ENCODE measurements at places on chromosomes 16 and 17.

- DNase-seq, result no peak
Measured at GRCh38 chr16:85522308-85522841, 90.7 kb upstream of the GSE1 start.

GRCh38 chr17:45314741-45315647, 1.8 kb downstream of the MAP3K14 start:
- no peak for DNase-seq

DNA sequence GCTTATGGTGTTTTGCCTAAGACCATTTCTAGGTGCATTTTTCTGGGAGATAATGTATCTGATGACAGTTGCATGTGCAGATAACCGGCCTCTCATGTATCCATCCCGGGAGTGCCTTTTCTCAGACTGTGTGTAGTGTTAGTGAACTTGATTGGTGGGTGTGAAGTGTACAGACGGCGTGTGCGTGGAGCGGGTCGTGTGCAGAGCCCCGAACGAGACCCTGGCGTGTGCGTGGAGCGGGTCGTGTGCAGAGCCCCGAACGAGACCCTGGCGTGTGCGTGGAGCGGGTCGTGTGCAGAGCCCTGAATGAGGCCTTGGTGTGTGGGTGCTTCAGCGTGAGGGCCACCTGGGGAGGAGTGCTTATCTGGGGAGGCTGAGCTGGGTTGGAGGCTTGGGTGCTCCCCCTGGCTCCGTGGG, 28.9 kb upstream of the ZNF750 start:
- no peak for DNase-seq

DNA sequence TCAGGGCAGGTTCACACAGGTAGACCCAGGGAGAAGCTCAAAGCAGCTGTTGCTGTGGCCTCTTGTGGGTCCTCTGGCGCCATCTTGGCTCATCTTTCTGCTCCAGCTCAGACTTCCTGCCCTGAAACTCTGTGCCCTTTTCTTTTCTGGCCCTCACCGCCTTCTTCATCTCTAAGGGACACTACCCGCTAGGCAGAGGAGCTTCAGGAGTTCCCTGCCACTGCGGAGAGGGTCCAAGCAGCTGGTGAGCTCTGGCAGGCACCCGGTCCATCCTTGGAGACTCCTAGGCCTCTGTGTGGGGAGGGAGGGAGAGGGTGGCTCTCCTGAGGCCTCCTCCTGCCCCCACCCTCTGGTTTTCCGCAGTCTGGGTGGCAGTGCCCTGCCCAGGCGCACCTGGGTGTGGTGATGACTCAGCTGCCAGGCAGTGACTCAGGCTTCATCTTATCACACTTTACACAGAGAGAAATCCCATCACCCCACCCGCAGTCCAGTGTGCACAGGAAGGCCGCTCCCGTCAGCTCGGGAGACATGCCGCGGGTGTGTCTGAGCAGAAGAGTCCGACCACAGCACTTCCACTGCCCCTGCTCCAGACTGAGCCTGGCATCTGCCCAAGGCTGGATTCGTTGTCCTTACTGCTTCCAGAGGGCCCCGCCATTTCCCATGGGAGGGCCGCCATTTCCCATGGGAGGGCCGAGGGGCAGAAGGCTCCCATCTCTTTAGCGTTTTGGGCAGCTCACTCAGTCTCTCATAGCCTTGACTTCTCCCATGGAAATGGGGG, 7.3 kb downstream of the NT5C start:
- DNase-seq, result peak; percentile 93

DNA sequence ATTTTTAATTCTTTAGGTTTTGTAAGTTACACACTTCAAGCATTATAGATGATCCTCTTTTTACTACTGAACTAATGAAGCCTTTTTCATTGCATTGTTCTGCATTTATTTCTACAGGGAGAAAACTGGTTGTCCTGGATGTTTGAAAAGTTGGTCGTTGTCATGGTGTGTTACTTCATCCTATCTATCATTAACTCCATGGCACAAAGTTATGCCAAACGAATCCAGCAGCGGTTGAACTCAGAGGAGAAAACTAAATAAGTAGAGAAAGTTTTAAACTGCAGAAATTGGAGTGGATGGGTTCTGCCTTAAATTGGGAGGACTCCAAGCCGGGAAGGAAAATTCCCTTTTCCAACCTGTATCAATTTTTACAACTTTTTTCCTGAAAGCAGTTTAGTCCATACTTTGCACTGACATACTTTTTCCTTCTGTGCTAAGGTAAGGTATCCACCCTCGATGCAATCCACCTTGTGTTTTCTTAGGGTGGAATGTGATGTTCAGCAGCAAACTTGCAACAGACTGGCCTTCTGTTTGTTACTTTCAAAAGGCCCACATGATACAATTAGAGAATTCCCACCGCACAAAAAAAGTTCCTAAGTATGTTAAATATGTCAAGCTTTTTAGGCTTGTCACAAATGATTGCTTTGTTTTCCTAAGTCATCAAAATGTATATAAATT, 53.0 kb downstream of the TUBD1 start:
- DNase-seq, result no peak

DNA sequence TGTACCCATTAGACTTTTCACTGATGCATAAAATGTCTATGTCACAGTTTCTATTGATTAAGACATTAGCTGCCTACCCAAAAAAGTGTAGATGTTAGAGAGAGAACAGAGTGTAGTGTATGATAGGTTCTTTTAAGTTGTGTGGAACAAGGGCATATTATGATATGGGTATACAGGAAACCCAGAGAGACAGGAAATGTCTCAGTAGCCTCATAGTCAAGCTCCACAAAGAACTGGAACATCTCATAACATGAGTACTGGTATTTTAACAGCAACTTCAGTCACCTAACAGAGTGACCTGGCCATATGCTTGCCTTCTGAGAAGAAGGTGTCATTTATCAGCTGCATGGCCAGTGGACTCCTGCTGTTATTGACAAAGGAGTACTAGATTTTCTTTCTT, 128.1 kb downstream of the RGS9 start:
- no peak for DNase-seq

DNA sequence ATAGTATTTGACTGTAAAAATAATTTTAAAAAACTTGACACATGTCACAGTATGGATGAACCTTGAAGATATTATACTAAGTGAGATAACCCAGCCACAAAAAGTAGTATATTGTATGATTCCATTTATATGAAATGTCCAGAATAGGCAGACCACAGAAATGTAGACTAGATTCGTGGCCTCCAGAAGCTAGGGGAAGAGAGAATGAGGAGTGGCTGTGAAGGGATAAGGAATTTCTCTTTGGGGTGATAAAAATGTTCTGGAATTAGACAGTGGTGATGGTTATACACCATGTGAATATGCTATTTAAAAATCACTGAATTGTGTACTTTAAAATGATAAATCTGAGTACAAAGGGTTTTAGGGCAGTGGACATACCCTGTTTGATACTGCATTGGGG, 253.1 kb upstream of the DYNLRB2 start:
- no peak for DNase-seq

GRCh38 chr17:30570596-30571265, 93.5 kb downstream of the GOSR1 start:
- DNase-seq, result peak; percentile 49

- no peak for DNase-seq
Measured at GRCh38 chr16:51049678-51050376, 101.2 kb downstream of the SALL1 start.

GRCh38 chr16:67803894-67804293, 2.5 kb downstream of the RANBP10 start:
- DNase-seq, result no peak

DNA sequence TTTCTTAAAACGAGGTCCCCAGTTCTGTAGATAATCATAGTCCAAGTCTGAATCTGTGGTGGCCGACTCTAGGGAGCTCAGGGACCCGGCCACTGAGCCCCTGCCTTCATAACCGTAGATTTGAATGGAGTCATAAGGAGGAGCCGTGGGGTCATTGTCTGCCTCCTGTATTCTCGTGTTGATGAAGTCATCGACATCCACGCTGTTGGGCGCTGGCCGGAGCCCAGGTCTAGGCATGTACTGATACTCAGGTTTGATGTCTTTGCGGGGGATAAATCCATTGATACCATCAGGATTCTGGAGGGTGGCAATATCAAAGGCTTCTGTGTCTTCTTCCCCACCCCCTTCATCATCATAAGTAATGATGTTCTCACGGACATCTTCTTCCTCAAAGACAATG, 174.2 kb downstream of the CDH11 start:
- DNase-seq, result no peak

- no peak for DNase-seq
Measured at GRCh38 chr17:51527225-51527982, 267.1 kb downstream of the UTP18 start.

DNA sequence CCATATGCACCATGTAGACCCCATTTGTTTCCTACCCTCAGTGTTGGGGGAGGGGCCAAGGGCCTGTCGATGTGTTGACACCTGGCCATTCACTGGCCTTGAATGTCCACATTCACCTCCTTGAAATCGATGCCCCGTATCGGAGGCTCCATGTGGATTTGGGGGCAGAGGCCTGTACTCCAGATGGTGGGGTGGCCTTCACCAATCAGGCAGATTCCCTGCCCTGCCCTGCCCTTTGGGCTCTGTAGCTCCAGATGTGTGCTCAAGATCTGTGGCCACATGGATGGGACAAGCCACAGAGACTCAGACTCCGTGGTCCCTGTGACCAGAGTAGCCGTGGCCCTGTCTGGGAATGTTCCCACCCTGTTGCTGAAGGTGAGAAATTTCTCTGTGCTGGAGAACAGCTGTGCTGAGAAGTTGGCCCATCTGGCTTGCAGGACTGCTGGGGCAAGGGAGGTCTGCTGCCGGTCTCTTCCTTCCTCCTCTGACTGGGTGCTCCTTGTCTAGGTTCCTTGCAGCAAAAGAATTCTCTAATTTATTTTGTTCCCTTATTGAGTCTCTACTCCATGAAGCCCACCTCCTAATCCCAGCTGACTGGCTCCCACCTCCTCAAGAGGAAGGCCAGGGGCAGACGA, 221.3 kb downstream of the SEC14L1 start:
- DNase-seq, result peak; percentile 57

GRCh38 chr17:19359151-19359550, 3.4 kb downstream of the B9D1 start:
- no peak for DNase-seq

DNA sequence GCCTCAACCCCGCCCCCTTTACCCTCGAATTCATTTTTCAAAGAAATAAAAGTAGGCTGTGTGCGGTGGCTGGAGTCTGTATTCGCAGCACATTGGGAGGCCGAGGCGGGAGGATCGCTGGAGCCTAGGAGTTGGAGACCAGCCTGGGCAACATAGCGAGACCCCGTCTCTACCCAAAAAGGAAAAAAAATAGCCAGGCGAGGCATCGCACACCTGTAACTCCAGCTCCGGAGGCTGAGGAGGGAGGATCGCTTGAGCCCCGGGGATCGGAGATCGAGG, 671 bp upstream of the TOP2A start:
- DNase-seq, result no peak

DNA sequence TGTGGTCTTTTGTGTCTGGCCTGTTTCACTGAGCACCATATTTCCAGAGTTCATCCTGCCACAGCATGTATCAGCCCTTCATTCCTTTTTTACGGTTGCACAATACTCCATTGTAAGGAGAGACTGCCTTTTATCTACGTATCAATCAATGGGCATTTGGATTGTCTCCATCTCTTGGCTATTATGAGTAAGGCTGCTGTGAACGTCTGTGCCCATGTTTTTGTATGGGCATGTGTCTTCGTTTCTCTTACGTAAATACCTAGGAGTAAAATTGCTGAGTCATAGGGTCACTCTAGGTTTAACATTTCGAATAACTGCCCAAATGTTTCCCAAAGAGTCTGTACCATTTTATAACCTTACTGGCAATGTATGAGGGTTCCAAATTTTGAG, 202.8 kb upstream of the FOXF1 start:
- no peak for DNase-seq

GRCh38 chr17:58005031-58005727, 1.9 kb downstream of the SRSF1 start:
- no peak for DNase-seq

- DNase-seq, result no peak
Measured at GRCh38 chr16:52572656-52573055, 25.7 kb upstream of the TOX3 start.

- peak; percentile 56 for DNase-seq
Measured at GRCh38 chr17:50358177-50358576, 12.3 kb downstream of the XYLT2 start.

- DNase-seq, result no peak
Measured at GRCh38 chr16:57067347-57067746, 25.0 kb upstream of the CPNE2 start.

- no peak for DNase-seq
Measured at GRCh38 chr16:66569827-66570405, 3.7 kb downstream of the CMTM1 start.

DNA sequence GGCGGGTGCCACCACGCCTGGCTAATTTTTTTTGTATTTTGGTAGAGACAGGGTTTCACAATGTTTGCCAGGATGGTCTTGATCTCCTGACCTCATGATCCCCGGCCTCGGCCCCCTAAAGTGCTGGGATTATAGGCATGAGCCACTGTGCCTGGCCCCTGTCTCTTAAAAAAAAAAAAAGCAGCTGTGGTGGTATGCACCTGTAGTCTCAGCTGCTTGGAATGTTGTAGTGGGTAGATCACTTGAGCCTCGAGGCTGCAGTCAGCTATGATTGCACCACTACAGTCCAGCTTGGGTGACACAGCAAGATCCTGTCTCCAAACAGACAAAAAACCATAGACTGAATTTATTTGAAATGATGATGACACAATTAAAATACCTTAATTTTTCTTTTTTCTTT, 24.3 kb downstream of the CDK12 start:
- DNase-seq, result no peak

GRCh38 chr17:36493956-36494355, 7.5 kb downstream of the ZNHIT3 start:
- DNase-seq, result peak; percentile 43

DNA sequence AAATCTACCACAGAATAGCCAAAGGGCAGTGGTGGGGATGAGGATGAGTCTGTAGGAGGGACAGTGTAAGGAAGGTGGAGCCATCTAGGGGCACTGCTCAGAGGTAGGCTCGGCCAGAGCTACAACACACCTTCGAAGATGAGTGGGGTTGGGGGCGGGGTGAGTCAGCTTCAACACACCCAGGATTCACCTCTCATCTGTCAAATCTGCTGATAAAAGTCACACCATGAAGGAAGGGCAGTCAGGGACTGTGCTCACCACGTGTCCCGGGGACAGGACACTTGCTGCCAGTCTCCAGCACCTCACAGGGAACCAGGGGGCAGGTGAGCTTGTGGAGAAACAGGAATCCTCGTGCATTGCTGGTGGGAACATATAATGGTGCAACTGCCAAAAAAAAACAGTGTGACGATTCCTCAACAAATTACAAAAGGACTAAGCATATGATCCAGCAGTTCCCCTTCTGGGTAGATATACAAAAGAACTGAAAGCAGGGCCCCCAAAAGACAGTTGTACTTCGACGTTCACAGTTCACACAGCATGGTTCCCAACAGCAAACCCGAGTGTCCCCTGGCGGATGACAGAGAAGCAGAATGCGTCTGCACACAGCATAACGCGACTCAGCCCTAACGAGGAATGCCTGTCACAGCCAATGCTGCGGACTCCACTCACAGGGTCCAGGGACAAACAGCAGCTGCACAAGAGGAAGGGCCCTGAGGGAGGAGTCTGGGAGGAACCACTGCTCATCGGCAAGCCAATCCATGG, 133.1 kb downstream of the ANKRD11 start:
- peak; percentile 83 for DNase-seq

- DNase-seq, result no peak
Measured at GRCh38 chr17:61574542-61575351, 16.3 kb downstream of the NACA2 start.

Data from cardiac septum (tissue), 1 donor.